Mesenchymal stem cell (in vitro differentiated cells and primary cell): ENCODE measurements at places on chromosomes 5 and 9.

DNA sequence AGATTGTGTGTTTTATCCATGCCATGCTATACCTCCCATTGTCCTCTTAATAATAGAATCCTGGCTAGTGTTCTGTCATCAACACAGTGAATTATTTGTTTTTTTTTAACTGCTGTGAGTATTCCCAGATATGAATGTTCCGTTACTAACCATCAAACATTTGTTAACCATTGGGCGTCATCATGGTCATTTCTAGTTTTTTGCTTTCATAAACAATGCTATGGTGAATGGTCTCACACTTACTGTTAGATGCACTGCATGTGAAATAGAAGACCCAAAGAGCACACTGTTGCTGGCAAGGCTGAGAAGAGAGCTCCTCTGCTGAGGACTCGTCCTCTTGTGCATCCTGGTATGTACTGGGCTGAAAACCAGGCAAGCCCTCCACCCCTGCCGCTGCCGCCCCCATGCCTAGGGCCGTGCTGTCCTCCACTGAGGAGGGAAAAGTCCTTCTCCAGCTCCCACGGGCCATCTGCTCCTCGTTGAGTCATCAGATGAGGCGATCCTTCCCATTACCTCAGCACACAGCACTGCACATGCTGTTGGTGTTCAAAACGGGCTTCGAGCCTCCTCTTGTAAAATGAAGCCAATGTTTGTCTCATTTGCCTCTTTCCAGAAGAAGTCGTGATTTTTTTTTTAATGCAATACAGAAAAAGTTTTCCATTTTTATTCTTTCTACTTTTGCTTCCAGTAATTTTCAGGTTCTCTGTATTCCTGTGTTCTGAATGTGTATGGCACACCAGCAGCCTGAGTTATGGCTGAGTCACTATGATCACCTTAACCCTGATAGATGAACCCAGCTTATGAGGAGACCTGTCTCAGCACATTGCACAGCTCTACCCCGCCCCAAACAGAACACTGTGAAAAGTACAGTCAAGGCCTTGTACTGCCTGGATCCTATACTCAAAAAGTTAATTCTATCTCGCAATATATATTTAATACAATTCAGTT lies 219.0 kb downstream of the AOPEP start:
- DNase-seq: peak; percentile 92

DNA sequence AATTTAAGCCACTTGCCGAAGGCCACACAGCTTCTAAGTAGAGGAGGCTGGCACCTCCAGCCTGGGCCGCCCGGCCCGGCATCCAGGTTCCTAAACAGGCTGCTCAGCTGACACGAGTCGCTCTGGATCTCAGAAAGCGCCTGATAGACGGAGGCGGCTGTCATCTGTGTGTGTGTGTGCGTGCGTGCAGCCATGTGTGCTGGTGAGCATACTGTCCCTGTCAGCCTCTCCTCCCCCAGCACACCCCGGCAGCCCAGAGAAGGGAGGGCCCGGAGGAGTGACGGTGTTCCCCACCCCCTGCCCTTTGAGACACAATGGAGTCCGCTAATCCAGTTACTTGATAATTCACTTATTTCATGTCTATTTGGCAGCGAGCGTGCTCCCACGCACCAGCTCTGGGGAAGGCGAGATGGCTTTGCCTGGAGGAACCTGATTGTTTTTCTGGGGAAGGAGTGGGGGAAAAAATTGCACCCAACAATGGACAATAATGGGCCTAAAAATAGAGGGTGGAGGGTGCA lies 20.0 kb downstream of the NTNG2 start:
- no peak for DNase-seq

DNA sequence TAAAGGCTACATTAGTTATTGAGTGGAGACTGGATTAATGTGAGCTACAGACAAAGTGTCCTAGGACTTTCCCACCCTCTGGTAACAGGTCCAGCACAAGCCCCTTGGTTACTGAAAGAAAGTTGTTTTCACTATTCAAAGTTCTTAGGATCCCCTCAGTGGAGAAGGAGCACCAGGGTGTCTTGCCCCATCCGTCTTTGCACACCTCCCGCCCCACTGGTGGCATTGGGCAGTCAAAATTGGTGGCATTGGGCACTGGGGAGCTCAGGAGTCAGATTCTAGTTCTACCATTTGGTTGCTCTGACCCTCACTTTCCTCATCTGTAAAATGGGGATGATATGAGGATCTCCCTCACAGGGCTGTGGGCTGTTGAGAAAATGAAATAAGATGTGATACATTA lies 2.4 kb upstream of the ANGPTL2 start:
- no peak for DNase-seq

DNA sequence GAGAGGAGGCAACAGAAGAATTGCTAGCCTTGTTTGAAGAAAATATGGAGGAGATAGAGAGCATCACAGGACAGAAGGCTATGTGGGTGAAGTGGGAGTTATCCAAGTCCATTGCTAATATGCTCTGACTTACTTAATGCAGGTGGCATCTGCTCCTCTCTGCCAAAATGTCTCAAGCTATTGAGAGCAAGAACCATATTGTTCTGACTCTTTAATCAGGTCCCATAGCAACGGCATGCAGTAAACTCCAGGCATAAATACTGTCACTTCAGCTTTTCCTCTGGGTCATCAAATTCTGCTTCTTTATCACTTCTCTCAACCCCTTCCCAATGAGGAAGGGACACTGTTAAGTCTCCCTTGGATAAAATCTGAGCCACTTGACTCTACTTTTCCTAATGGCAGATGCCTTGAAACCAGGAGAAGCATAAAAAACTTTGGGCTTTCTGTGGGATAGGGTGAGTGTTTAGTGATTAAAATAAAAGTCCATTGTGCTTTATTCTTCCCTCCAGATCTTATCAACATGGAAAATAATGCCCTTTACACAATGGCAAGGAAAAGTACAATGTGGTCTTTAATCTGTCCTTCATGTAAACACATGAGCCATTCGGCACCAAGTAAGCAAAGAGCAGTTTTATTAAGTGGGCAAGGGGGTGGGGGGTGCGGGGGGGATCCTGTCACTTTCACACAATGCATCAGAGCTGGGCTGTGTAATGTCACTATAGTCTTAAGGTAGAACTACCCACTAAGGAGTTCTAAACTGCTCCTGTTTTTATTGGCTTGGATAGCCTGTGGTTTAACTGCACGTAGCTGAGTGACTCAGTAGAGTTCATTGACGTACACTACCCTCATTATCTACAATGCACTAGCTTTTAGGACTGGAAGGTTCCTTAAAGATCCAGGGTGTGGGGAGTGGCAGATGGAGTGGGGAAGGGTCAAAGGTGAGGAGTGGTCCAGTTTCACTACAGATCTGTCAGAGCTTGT lies 71.0 kb upstream of the TARS1 start:
- DNase-seq: peak; percentile 82

DNA sequence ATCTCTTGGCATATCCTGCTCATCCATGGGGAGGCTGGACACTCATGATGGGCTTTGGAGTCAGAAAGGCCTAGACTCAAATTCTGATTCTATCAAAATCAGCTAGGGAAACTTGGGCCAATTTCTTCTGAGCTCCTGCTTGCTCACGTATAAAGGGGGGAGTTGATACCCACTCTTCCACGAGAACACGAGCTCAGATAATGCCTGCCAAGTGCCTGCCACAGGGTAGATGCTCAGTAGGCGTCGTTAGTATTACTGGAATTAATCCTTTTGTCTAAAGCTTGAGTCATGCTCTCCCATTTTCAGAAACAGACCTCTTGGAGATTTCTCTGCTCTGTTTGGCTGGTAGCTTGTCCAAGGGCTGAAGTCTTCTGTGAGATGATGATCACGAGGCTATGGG lies 238.3 kb upstream of the MVB12B start:
- no peak for DNase-seq

DNA sequence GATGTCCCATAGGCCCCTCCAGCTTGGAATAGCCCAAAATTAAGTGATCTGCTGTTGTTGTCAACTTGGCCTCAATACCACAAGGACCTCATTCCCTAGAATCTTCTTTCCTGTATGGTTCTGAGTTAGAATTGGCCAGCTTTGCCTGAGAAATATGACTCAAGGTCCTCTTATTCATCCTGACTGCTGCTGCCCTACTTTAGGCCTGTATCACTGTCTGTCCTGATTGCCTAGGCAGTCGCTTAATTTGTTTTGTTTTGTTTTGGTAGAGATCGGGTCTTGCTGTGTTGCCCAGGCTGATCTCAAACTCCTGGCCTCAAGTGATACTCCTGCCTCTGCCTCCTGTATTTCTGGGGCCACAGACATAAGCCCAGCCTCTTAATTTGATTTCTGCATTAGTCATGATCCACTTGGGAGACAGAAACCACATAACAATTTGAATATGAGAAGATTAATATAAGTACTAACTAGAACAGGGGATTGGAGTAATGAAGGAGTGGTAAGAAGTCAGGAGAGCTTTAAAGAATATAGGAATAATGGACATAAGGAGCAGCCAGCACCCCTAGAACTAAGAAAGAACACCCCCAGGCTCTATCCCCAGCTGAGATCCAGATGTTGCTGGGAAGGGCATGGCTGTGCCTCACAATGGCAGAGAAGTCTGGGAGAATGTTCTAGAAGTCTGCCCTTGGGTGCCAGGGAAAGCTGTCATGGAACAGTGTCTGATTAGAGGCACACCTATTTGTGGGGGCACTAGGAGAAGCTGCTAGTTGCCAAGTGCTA lies 4.6 kb downstream of the TEX53 start:
- peak; percentile 12 for DNase-seq

DNA sequence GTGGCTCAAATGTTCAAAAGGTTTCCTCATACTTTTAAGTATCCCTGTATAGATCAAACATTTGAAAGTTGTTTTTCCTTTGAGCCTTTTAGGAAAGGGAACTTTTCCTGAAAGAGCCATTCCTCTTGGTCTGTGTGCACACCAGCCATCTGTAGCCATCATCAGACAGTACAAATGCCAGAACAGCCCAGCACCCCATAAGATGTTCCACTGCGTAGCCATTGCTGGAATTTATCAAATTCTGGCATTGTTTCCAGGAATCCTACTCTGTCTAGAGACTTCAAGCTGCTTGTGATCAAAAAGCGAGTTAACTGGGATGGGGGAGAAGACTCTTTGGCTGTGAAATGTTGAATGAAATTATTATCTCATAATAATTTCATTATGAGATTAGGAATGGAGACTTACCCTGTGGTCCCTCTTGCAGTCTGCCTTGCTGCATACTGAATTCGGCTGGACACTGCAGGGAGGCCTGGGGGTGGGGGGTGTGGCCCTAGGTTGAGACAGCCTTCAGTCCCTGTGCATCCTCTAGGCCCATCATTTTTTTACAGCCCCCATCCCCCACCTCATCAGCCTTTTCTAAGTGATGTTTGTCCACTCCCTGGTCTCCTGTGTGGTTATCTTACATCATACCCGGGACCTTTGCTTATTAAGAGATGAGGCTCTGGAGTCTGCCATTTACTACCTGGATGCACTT lies 99.8 kb downstream of the RALGPS1 start:
- DNase-seq: no peak

GRCh38 chr9:112074250-112075008 lies 100.7 kb downstream of the SUSD1 start:
- peak; percentile 100 for DNase-seq

GRCh38 chr9:68643901-68644809 lies 60.9 kb upstream of the PIP5K1B start:
- no peak for DNase-seq

DNA sequence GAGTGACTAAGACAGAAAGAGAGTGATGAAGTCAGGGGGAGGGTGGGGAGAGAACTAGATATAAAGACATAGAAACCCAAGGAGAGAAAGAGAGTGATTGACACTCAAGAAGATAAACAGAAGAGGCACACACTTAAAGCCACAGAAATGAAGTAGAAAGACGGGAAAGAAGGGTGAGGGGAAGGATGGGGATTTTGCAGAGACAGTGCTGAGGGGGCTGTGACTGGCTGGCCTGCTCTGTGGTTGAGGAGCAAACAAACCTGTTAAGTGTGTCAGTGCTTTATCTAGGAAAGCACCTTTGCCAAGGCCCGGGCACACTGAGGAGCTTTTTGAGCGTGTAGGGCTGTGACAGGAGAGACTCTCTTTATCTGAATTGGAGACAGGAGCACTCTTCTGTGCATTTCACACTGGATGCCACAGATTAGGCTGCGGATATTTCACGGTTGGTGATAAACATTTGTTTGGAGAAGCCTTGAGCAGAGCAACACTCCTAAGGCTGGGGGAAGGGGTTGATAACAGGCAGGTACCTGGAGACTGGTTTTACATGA lies 109.1 kb downstream of the DOCK2 start:
- DNase-seq: no peak

- DNase-seq: no peak
These were observed 72.3 kb upstream of the BOD1 start for GRCh38 chr5:173688703-173689102.

- DNase-seq: no peak
These were observed 11.5 kb upstream of the CAAP1 start for GRCh38 chr9:26904070-26904469.

DNA sequence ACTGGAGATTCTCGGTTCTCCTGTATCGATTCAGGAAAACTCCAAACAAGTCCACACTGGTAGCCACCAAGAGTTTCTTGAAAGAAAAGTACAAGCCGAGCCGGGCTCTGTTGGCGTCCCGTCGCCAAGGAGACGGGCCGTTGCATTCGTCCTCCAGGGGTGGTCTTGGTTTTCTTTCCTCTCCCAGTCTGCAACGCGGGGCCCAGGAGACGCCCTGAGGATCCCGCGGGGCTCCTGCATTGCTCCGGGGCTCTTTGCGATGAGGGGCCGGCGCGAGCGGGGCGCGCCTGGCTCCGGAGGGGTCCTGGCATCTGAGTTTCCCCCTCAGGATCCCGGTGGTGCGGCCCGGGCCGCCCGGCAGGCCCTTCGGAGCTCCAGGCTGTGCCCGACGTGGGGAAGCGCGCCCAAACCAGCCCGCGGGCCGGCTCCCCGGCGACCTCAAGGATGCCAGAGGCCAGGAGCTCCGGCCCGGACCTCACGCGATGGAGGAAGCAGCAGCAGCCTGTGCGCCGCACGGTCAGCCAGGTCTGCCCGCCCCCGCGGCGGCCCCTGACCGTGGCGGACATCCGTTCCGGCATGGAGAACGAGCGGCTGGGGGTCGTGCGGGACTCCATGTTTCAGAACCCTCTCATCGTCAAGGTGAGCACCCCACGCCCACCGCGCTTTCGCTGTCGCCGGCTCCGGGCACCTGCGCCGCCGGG lies at the start of gene CFAP77:
Gene CFAP77, plus strand, starts transcription at position 384 of the 701 bp plus-strand sequence. Its CDS starts 61 bp downstream, at position 445.
- peak; percentile 81 for DNase-seq

GRCh38 chr9:99052815-99053715 lies 51.8 kb upstream of the TGFBR1 start:
- DNase-seq: no peak

DNA sequence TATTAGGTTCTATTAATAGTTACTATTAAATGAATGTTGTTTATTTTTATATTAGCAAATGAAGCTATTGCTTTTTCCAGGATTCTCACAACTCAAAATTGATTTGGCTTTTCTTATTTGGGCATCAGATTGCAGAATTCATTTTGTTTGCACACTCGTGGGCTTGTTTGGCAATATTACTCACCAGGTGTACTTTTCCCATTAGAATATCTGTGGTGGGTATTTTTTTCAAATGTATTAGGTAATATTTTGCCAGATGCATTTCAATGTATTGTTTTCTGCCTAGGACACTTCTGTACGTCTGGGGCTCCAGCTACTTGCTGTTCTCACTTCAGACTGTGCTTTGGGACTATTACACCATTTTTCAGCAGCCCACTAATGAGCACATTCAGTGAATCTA lies 108.0 kb upstream of the GHR start:
- DNase-seq: no peak
